ENCODE measurements at places on chromosomes 7 and 10.

GRCh38 chr10:15856328-15857015 lies 3.8 kb downstream of the MINDY3 start:
- no peak for DNase-seq

DNA sequence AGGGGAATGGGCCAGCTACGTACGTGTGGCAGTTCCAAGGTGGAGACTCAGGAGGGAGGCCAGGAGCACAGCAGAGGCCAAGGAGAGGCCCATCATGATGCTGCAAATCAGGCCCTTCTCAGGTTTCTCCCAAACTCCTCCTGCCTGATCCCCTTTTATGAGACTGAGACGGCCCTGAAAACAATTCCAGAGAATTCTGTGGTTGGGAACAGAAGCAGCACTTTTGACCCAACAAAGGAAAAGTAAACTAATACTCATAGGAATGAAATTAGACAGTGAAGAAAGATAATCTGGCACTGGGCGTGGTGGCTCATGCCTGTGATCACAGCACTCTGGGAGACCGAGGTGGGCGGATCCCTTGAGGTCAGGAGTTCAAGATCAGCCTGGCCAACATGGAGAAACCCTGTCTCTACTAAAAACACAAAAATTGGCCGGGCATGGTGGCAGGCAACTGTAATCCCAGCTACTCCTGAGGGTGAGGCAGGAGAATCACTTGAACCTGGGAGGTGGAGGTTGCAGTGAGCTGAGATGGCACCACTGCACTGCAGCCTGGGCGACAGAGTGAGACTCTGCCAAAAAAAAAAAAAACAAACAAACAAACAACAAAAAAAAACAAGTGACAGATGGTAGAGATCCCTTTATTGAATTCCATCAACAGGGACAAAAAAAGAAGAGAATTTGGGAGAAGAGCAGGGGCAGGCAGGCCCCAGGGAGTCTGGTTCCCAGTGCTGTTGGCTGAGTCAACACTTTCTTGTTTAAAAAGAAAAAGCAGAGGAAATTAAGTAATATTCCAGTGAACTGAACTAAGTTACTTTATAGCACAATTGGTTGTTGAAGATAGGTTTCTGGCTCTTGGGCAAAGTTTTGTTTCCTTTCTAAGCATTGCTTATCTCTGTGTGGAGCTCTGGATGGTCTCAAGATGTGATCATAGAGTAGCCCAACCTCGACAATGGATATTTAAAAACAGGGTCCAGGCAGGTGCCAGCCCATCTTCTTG lies at the start of gene CCL26:
Gene CCL26 (minus strand): TSS at position 131 of the 997 bp plus-strand sequence. CDS start 35 bp downstream, at position 96.
- no peak for DNase-seq

DNA sequence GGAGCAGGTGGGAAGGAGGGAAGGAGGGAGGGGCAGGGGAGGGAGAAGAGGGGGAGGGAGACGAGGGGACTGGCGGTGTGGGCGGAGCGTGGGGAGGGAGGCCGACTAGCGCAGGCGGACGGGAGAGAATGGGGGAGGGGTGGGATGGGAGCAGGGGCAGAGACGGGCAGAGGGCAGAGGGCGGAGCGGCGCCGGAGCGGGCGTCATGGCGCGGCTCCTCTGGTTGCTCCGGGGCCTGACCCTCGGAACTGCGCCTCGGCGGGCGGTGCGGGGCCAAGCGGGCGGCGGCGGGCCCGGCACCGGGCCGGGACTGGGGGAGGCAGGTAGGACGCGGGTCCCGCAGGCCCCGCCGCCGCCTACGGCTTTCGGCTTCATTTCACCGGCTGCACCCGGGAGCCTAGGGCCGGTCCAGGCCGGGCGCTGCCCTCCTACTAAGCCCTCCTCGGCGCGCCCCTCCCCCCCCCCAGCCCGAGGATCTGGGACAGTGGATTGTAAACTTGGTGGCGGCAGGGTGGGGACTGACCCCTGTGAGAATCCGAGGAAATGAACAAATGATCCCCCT lies at the start of gene MSRB2:
Gene MSRB2 (plus strand): TSS at position 176 of the 562 bp plus-strand sequence. CDS start 30 bp downstream, at position 206.
- peak; percentile 95 for DNase-seq

GRCh38 chr10:84743483-84743882 lies 415.1 kb downstream of the CCSER2 start:
- no peak for DNase-seq

GRCh38 chr10:95814011-95814727 lies 58.2 kb downstream of the ENTPD1 start:
- no peak for DNase-seq

- DNase-seq = no peak
Observed at GRCh38 chr7:91519241-91520158, 255.3 kb downstream of the FZD1 start.

GRCh38 chr10:131090761-131091661 lies 220.5 kb downstream of the TCERG1L start:
- DNase-seq = no peak

DNA sequence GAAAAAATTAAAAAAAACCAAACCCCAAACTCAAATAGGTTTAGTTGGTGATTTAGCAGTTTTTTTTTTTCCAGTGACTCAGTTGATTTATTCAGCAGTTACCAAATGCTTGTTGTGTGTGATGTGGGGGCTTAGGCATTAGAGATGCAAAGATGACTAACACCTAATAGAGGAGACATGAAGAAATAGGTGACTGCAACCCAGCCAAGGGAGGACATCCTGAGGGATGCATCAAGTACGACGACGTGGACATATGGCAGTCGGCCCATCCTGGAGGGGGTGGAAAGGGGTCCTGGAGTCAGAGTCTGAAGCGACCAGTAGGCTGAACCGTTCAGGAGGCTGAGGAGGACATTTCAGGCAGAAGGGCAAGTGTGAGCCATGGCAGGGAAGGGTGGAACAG lies 35.5 kb downstream of the LRMDA start:
- no peak for DNase-seq

DNA sequence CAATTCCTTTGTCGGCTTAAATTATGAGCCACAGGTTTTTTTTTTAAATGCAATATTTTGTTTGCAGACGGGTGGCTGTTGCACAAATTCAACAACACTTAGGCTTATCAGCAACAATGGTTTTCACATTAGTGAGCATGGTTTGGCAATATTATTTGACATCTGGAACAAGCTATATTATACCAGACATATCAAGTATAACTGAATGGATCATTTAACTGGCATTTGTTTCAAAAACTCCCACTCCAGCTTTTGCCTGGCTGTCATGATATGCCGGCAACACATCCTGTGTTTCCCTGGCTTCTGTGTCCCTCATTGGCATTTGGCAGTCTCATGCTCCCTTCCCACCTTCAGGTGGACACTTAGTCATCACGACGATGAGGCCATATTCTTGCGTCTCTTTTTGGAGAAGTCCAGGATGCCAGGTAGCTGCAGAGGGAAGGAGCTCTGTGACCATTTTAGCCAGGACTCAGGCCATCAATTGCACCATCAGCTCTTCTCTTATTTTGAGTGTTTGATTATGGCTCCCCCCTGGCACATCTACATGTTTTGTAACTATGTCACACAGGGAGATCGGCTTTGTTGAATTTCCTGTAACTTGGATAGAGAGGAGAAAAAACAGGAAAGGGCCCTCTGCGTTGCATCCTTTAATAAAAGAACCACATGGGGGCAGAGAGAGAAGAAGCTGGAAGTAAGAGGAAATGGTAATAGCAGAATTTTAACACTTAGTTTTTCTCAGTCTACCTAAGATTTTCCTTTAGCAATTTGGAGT lies 413.9 kb downstream of the LRMDA start:
- DNase-seq = no peak

GRCh38 chr10:31318382-31318853 lies 598 bp upstream of the ZEB1 start:
- peak; percentile 70 for DNase-seq

DNA sequence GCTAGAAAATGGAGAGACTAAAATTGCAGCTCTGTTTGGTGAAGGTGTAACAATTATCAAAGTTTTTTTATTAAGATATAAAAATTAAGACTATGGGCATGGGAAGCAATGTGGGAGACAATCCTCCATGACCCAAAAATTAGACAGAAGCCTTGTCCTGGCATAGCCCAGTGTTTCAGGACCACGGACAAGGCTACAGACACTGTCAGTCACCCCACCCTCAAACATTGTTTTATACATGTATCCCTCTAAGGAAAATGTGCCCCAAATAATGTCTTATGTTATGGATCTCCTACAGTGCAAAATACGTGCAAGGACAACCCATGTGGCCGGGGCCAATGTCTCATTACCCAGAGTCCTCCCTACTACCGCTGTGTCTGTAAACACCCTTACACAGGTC lies 24.0 kb downstream of the HABP2 start:
- DNase-seq = peak; percentile 47

DNA sequence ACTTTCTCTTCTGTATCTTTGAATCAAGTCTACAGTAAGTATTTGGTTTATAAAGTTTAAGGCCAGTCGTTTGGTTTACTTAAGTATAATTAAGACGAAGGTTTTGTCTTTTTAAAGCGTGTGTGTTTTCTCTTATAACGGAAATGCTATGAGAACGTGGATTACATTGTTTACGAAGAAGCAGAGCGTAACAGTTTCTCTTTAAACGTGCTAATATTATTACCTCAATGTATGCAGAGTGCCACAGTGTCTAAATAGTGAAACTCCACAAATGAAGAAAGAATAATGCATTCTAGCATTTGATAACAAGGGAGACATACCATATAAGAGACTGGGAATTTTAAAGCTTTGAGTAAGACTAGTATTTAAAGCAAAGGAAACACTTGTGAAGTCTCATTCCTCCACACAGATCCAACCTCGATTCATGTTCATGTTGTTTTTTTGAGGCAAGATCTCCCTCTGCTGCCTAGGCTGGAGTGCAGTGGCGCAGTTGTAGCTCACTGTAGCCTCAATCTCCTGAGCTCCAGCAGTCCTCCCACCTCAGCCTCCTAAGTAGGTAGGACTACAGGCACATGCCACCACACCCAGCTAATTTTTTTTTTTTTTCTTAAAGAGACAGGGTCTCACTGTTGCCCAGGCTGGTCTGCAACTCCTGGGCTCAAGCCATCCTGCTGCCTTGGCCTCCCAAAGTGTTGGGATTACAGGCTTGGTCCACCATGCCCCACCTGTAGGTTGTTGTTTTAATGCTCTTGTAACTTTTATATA lies 75.1 kb downstream of the ANKRD61 start:
- peak; percentile 43 for DNase-seq

GRCh38 chr10:24897326-24897926 lies 55.0 kb downstream of the PRTFDC1 start:
- no peak for DNase-seq

GRCh38 chr7:122412883-122413282 lies 108.3 kb upstream of the FEZF1 start:
- DNase-seq = no peak

GRCh38 chr7:47574482-47575329 lies 7.2 kb downstream of the TNS3 start:
- DNase-seq = no peak

DNA sequence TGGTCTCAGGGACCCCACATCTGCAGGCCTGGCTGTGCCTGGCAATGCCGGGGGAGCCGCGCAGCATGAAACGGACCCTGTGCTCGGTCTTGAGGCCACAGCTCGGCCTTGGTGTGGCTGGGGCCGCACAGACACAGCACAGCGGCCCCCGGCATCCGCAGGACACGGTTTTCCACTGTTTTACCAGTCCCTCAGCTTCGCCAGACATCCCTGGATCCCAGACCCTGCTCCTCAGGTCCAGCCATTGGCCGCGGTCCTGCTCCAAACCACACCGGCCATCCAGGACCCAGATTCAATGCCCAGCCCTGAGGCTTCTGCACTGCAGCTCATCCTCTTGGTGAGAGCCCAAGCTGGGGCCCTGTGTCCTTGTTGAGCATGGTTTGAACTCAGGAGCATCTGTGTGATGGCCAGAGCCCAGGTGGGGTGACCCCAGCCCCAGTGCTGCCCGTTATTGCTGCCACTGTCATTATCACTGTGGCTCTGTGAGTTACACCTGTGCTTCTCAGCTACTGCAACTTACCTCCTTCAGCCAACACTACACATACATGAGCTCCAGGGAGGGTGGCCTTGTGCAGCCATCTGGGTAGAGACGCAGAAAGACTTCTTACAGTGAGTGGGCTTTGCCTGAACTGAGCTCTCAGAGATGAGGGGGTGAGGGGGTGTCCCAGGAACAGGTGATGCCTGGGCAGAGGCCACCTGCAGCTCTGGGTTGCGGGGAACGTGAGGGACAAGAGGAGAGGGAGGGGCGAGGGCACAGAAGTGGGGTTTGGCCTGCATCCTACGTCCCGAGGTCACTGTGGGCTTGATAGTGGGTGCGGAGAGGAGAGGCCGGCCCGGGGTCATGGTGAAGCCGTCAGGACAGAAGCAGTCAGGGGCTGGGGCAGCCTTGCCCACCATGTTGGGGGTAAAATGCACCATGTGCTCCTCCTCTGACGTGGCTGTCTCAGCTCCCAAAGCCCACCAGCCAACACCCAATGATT lies 567.6 kb downstream of the PTPRN2 start:
- DNase-seq = no peak

GRCh38 chr7:2259480-2259879 lies 17.5 kb downstream of the NUDT1 start:
- no peak for DNase-seq

- DNase-seq = no peak
Observed at GRCh38 chr10:33217854-33218253, 116.6 kb downstream of the NRP1 start.

DNA sequence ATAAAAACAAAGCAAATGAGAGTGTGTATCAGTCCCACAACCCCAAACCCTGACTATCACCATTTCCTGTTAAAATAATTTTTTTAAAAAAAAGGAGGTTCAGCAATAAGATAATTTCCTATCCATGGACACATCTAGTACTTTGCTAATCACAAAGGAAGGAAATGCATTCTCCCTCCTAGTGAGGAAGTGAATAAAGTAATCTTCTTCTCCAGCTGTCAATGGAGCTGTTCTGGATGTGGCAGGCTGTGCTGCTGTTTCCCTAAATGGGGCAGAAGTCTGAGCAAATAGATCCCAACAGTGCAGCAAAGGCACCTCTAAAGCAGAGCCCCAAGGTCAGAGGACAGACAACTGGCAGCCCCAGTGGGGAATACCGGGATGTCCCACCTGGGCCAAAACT lies 540.0 kb downstream of the KCNMA1 start:
- no peak for DNase-seq

DNA sequence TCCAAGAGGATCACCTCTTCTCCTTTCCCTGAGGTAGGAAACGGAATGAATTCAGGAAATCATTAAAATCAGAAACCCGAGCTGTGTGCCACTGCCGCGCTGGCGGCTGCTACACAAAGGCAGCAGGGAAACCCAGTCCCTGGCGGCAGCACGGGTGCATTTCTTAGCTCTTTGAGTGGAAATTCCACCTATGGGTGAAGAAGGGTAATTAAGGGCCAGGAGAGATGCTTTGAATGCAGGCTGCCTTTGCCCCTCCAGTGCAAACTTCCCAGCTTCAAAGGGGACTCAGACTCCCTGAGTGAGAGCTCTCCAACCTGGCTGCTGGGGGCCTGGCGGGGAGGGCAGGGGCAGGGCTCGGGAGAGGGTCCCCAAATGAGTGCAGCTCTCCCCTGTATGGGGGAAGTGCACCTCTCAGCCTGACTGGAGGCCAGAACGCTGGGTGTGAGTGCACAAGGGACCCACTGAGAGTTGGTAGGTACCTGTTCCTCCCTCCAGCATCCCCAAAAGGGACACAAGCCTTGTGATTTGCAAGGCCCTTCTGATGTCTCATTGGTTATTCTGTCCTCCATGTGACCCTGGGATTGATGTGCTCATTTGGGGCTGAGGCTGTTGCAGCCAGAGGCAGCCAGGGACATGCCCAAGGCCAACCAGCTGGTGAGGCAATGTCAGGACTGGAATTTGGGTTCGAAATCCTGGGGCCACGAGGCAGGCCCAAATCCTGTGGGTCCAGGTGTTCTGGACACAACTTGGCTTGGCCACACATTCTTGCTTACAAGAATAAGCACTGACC lies 16.3 kb upstream of the ZMIZ1 start:
- peak; percentile 39 for DNase-seq

GRCh38 chr7:38020121-38020785 lies 99.8 kb downstream of the EPDR1 start:
- no peak for DNase-seq

- no peak for DNase-seq
Observed at GRCh38 chr10:36468620-36469019, 656.8 kb upstream of the ANKRD30A start.

GRCh38 chr10:106502641-106503040 lies 661.9 kb downstream of the SORCS1 start:
- no peak for DNase-seq

Measured in mucosa of descending colon (tissue), 3 donors.